ENCODE measurements at places on chromosomes 4 and X.

- no peak for DNase-seq
Observed at GRCh38 chrX:107610667-107611066, 17.6 kb upstream of the PRPS1 start.

DNA sequence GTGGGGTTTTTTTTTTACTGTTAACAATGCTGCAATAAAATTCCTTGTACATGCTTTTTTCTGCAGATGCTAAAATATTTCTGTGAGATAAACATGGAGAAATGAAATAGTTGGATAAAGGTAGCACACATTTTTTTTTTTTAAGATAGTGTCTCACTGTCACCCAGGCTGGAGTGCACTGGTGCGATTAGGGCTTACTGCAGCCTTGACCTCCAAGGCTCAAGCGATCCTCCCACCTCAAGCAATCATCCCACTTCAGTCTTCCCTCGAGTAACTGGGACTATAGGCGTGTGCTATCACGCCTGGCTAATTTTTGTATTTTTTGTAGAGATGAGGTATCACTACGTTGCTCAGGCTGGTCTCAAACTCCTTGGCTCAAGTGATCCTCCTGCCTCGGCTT lies 1.8 kb upstream of the HUWE1 start:
- no peak for DNase-seq

DNA sequence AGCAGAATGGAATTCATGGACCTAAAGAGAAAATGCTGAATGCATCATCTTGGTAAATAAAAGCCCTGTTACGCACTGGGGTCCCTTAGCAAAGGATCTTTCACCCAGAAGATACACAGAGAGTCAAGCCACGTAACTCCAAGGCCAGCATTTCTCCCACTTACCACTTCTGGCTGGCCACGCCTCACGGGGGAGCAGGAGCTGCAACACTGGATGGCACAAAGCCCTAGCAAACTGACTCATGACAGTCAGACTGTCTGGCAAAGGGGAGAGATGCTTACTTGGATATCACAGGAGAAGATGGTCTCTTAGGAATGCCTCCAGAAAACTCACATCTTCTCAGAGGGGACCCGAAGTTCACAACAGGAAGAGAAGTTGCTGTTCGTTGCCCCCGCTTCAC lies 51.4 kb upstream of the BCLAF3 start:
- no peak for DNase-seq

DNA sequence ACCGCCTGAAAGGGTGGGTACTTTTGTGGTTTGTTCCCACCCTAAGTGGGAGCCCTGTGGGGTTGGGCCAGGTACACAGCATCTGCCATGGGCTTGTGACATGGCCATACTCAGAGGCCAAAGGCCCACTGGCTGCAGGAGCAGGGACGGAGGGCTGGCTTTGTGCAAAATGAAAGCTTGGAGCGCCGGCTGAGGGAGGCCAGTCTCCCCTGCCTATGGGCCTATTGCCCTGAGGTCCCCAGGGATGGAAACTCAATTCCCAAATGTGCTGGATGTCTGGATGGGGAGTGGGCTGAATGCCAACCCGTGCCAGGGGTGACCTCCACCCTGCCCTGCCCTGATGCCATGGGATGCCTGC lies 10.8 kb downstream of the ADRA2C start:
- DNase-seq = no peak

GRCh38 chrX:129043138-129043537 lies 480.2 kb downstream of the SMARCA1 start:
- no peak for DNase-seq

- no peak for DNase-seq
Observed at GRCh38 chr4:185682236-185682635, 129.8 kb downstream of the SORBS2 start.

- DNase-seq = no peak
Observed at GRCh38 chr4:95547715-95548471, 880 bp downstream of the UNC5C start.

All from SIG-M5 (cell line).